ENCODE measurements at places on chromosomes 7 and 10.

- DNase-seq: no peak
Observed at GRCh38 chr10:109932391-109932790, 9.1 kb upstream of the XPNPEP1 start.

- no peak for DNase-seq
Observed at GRCh38 chr7:55550010-55550663, 22.2 kb downstream of the VOPP1 start.

GRCh38 chr10:58969576-58969975 is 206.9 kb upstream of the PHYHIPL start:
- no peak for DNase-seq

DNA sequence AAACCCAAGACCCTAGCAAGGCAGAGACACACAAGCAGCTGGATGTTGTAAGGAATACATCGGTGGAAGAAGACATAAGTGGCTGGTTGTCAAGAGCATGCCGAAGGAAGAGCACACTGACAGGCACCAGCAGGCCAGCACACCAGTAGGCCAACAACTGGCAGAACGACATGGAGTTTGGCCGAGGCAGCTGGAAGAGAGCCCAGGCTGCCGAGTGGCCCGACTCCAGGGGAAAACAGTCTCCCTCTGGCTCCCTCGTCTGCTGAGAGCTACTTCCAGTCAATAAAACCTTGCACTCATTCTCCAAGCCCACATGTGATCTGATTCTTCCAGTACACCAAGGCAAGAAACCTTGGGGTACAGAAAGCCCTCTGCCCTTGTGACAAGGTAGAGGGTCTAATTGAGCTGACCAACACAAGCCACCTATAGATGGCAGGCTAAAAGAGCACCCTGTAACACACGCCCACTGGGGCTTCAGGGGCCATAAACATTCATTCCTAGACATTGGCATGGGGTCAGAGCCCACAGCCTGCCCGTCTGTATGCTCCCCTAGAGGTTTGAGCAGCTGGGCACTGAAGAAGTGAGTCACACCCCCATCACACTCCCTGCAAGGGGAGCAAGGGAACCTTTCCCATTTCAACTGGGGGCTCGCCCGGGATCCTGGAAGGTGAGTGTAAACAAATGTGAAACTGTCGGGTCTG is 14.7 kb upstream of the TNS3 start:
- no peak for DNase-seq

DNA sequence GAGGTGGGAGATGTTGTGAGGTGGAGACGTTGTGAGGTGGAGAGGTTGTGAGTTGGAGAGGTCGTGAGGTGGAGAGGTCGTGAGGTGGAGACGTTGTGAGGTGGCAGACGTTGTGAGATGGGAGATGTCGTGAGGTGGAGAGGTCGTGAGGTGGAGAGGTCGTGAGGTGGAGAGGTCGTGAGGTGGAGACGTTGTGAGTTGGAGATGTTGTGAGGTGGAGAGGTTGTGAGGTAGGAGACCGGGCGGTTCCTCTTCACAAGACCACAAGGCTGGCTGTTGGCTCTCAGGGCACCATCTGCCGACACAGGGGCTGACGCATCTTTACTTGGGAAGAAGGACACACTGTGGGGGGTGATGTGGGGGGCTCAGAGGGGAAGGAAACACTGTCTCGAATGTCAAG is 34.7 kb upstream of the SHH start:
- no peak for DNase-seq

DNA sequence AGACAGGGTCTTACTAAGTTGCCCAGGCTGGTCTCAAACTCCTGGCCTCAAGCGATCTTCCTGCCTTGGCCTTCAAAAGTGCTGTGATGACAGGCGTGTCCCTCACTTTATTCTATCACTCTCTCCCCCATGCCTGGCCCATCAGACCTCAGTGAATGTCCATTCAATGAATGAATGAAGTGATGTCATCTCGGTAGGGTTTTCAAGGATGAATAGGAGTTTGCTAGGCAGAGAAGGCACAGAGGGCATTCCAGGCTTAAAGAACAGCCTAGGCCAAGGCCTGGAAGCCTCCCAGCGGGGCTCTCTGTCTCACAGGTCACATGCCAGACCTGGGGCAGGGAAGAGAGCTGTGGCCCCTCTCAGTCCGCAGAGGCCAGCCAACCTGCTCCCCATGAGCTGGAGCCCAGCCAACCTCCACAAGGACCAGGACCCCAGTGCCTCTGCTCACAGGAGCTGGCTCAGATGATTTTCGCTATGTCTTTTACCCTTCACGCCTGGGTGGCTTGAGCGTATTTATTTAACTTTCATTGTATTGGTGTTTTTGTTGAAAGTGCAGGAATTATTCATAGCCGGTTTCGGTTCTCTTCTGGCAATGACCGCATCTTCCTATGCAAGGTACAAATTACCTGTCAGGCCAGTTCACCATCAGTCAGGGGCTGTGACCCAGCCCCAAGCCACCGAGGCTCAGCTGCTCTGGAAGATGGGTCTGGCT is 11.8 kb upstream of the TNRC18 start:
- no peak for DNase-seq

GRCh38 chr7:69813637-69814240 is 215.5 kb downstream of the AUTS2 start:
- DNase-seq: no peak

Measured in activated naive CD8-positive, alpha-beta T cell treated with anti-CD3 and anti-CD28 coated beads, Interleukin-2, amount 10 ng/mL, durations not matched to agents 7 days and 5 days (primary cell).